CD4-positive, alpha-beta T cell treated with Interferon alpha-2 for 1 hour (primary cell): ENCODE measurements at places on chromosomes 7 and 10.

DNA sequence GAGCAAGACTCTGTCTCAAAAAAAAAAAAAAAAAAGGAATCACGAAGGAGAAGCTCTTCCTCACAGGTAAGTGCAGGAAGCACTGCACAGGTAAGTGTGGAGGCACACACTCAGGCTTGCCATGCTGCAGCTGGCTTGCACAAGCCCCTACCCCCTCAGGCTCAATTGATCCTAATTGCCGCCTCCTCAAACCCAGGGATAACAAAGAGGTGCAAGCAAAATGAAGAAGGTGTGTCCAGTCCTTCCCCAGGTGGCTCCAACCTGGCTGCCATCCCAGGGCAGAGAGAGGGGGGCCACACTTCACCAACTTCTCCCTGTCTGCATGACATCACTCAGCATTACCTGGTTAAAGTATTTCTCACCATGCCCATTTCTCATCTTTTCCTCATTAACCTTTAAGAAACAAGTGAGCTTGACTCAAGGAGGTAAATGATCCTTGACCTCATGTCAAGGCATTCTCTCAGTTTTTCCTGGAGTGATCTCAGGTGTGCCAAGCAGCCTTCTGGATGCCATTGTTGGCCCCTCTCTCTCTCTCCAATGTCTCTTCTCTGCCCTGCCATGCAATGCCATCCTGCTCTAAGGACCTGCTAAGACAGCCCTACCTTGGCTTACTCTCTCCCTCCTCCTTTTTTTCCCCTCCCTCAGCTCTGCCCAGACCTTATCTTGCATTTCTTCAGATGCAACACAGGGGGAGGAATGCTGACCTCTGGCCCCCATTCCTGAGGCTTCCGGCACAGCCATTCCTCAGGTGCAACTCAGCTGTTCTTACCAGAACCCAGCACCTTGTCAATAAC is 13.0 kb upstream of the TRPV6 start:
- DNase-seq = no peak

- DNase-seq = peak; percentile 86
Measured at GRCh38 chr10:102673819-102674511, 29.7 kb downstream of the TRIM8 start.

GRCh38 chr7:30845426-30846135 is 66.1 kb upstream of the AQP1 start:
- no peak for DNase-seq

DNA sequence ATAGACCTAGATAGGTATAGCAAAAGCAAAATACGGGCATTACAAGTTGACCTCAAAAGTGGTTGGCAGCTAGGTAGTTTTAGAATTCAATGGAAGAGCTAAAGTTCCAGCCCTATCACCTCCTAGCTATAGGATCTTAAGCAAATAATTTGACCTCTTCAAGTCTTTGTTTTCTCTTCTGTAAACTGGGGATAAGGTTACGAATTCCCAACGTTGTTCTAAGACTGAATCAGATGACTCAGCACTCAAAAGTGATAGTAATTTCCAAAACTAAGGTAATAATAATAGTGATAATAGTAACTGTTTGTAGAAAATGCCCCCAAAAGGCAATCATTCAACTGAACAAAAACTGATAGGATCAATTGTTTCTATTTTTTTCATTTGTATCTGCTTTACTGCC is 445.2 kb downstream of the KCNMA1 start:
- no peak for DNase-seq

DNA sequence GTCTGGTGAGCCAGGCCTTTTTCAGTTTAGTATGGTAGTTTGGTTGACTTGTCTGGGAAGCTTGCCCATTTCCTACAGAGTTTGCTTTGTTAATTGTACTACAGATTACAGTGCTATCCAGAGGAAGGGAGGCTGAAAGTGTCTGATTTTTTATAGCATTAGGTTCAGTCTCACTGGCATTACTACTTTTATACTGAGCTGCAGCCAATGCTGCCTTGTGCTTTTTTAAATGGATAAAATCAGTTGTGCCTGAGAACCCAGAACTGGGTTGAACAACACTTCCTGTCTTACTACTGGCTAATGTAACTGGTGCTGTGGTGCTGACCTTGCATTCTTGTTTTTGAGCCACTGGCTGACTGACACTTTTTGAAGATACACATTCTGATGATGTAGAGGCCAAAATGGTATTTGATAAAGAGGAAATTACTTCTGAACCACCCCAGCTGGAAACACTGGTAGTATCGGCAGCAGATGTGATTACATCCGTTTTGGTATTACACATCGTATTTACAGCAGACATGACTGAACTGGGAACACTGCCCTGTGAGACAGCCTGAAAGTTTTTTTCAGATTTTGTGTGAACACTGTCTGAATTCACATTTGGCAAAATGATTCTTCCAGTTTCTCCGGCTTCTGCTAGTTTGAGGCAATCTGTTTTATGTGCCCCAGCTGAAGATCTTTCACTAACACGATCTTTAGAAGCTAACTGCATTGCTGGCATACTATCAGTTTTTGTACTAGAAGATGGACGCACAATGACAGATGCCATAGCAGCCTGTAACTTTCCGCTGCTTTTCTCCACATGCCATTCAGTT is 74.1 kb downstream of the NRBF2 start:
- no peak for DNase-seq

DNA sequence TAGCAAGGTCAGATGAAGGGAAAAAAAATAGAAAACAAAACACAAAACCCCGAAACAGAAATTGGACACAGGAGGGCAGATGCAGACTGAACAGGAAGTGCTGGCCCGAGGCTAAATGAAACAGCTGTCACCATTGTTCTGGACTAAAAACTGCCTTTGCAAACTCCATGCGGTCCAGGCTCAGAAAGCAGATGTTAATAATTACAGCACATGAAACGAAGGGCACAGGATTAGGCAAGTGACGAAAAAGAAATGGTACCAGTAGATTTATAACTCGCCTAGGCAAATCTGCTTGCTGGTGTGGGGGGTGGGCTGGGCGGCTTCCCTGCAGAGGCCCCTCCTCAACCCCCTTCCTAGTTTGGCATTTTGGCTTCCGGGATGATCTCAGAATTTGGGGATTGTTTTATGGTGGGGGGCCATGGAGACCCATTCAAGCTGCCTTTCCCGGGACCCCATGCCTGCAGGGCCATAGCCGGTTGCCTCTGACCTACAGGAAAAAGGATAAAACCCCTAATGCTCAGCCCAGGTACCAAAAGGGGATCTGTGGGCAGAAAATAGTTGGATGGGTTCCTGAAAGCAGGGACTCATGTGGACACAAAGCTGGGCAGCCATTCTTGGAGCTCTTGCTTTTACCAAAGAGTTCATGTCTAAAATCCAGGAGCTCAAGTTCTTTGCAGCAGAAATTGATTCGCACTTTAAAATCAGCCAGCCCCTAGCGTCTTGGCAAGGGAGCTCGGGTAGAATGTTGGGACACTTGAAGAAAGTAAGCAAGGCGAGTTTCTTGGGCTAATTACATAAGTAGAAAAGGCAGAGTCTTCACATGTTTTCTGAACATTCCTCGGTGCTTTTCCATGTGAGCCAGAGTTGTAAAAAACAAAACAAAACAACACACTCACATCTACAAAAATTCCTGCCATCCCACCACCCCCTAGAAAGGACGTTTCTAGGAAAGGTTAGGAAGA is 39.0 kb upstream of the EMX2 start:
- DNase-seq = no peak

DNA sequence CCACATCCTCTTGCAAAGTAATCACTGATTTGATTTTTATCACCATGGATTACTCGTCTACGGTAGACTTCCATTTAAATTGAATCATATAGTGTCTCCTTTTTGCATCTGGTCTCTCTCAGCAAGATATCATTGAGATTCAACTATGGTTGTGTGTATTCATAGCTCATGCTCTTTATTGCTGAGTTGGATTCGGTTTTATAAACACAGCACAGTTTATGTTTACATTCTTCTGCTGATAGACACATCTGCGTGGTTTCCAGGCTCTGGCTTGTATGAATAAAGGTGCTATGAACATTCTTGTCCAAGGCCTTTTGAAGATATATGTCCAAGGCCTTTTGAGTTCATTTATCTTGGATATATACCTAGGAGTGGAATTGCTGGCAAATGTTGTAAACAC is 356.5 kb upstream of the CELF2 start:
- no peak for DNase-seq

DNA sequence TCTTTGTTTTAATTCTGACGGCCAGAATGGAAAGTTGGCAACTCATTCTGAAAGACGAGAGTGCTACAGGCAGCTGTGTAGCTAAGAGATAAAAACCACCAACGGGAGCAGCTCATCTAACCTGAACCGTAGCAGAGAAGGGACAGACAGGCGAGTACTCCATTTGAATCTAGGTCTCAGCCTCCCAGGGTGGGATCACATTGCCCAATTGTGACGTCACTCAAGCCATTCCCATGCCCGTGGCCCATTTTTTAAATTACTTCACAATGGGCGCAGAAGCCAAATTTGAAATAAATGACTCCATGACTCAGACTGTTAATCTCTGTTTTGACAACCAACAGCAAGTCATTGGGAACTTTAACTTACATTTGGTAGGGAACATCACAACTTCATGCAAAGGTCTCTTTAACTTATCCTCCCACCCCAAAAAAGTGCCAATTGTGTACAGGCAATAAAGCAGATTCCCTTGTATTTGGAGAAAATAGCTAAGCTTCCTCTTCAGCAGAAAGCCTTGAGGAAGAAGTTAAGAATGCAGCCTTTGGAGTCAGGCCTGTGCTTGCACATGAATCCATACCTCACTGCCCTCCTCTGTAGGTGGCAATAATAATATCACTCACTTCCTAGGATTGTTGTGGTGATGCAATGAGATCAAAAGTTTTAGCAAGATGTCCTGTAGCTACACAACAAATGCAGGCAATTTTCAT is 93.2 kb upstream of the KIF5B start:
- DNase-seq = no peak

- no peak for DNase-seq
Measured at GRCh38 chr10:84292502-84292901, 35.9 kb upstream of the CCSER2 start.

GRCh38 chr7:22675917-22676343 is 51.1 kb upstream of the IL6 start:
- DNase-seq = peak; percentile 40

DNA sequence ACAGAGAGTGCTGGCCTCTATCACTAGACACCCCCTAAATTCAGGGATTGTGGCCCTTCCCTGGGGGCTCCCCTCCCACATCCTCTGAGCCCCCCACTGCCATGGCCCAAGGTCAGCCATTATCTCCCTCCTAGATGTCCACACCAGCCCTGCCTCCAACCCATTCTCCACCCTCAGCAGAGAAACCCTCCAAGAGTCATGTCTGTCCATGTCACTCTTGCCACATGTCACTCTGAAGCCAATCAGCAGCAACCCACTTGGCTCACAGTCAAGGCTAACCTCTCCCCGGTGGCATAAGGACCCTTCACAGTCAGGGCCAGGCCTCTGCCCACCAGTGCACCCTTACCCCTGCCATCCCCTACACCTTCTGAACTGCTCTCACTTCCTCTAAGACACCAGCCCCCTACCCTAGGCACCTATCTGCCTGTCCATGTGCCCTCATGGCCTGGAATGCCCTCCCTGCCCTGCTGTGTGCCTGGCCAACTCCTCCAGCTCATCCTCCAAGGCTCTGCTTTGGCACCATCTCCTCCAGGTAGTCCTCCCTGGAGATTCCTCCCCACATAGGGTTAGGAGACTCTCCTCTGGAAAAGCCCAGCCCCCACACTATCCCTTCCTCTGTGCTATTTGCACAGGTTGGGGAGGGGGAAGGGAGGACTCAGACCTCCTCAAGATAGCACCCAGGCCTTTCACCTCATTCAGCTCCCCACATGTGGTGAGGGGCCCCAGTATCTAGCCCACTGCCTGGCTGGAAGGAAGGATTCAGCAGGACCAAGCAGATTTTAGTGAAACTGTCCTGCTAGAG is 83.7 kb downstream of the GRID1 start:
- no peak for DNase-seq

GRCh38 chr7:66189695-66190503 is 15.2 kb upstream of the TPST1 start:
- no peak for DNase-seq

DNA sequence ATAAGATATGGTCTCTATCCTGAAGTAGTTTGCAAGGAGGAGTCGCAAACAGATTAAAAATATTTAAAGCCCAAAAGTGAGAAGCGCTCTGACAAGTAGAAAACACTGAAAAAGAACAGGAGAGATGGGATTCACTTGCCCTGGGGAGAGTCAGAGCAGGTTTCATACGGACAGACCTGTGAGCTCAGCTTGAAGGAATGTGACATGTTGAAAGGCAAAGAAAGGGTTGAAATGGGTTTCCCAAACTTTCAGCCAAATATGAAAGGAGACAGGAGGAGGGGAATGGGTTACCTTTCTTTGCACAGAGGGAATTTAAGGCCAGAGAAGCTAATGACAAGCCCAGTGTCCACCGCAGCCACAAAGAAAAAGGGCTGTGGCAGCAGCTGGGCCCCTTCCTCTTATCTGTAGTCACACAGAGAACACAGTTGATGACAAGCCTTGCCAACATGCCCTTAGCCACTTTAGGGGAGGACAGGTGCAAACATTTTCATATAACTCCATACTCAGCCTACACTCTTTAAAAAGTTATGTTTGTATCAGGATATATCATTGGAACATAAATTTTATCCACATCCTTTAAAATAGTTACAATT is 14.9 kb downstream of the HOXA1 start:
- DNase-seq = no peak

GRCh38 chr7:140478246-140479061 is 851 bp downstream of the MKRN1 start:
- peak; percentile 57 for DNase-seq

GRCh38 chr10:29009464-29009863 is 279.4 kb upstream of the LYZL1 start:
- no peak for DNase-seq

- no peak for DNase-seq
Measured at GRCh38 chr7:47965456-47965855, 14.0 kb downstream of the HUS1 start.

DNA sequence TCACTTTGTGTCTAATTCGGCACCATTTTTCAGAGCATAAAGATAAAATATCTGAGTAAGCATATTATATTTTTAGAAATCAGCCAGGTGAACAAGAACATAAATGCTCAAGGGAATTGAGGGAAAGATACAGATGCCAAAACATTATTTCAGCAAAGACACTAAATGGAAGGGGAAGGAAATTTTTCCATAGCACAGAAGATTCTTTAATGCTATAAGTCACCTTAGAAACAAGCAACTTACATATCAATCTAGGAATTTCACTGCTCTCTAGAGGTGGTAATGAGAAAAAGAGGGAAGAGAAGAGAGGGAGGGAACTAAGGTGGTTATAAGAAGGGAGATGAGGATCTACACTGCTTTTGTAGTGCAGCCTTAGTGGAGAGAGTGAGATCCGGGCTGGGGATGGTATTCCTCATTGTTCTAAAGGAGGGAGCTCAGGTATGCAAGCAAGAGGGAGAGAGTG is 20.4 kb downstream of the ZNF365 start:
- DNase-seq = no peak

- DNase-seq = no peak
Measured at GRCh38 chr10:43126759-43127424, 11.4 kb upstream of the CSGALNACT2 start.

- no peak for DNase-seq
Measured at GRCh38 chr7:135747366-135747765, 1.2 kb downstream of the FAM180A start.

- no peak for DNase-seq
Measured at GRCh38 chr7:371119-371778, 81.3 kb downstream of the FOXL3 start.

GRCh38 chr7:151731022-151731441 is 145.9 kb downstream of the PRKAG2 start:
- DNase-seq = no peak
